Stimulated activated CD8-positive, alpha-beta memory T cell treated with anti-CD3 and anti-CD28 coated beads, Interleukin-4, amount 100 ng/mL, for 1 hour (primary cell): ENCODE measurements at places on chromosomes 4 and X.

DNA sequence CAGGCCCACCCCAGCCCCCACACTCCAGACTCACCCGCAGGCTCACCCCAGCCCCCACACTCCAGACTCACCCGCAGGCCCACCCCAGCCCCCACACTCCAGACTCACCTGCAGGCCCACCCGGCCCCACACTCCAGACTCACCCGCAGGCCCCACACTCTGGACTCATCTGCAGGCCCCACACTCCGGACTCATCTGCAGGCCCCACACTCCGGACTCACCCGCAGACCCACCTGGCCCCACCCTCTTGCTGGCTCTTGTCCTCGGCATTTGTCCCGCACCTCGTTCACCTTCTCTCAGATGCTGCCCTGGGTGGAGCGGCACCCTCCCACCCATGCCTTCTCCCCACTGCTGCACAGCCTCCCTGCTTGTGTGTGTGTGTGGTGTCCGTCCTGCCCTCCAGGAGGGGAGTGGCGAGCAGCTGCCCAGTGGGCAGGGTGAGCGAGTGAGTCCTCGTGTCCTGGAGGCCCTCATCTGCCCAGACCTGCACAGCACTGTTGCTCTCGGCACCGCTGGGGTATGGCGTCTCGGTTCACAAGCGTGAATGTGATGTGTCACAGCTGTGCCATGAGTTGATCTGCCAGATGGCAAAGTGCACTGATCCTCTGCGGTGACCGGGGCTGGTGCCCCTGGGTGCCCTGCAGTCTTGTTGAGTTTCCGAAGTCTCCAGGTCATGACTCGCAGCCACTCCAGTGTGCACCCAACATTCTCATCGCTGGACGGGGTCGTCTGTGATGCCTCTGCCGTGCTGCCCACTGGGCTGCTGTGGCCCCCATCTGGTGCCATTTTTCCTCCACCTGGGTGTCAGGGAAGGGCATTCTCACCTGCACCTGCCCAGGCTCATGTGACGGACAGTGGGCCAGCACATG is 27.7 kb downstream of the MAEA start:
- DNase-seq: no peak

DNA sequence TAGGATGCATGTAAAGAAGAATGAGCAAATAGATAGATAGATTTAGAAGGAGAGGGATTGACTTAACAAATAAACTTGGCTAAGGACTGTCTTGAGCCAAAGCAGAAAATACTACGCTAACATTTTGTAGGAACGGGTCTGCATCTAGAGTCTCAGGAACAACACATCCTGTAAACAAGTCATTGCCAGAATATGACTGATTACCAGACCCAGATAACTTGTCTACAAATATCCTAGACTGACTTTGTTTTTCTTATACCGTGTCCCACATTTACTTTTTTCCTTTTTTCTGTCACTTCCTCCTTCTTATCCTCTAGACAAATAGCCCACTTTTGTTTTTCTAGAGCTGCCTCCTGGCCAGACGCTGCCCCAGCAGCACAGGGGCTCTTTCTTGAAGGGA is 393.6 kb downstream of the PDGFC start:
- no peak for DNase-seq

- no peak for DNase-seq
These were observed 15.0 kb downstream of the C4orf51 start for GRCh38 chr4:145694929-145695328.

- DNase-seq: no peak
These were observed 420 bp downstream of the TSC22D3 start for GRCh38 chrX:107775000-107775733.

DNA sequence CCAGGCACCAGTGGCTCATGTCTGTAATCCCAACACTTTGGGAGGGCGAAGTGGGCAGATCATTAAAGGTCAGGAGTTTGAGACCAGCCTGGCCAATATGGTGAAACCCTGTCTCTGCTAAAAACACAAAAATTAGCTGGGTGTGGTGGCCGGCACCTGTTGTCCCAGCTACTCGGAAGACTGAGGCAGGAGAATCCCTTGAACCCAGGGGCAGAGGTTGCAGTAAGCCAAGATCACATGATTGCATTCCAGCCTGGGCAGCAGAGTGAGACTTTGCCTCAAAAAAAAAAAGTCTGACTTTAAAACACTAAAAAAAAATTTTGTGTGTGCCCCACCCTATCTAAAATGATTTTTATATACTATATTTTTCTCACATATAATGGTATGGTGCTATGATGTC is 26.2 kb upstream of the TMEM192 start:
- no peak for DNase-seq

- no peak for DNase-seq
These were observed 254.7 kb upstream of the AR start for GRCh38 chrX:67289055-67289499.

GRCh38 chrX:133477986-133478385 is 62.7 kb upstream of the GPC4 start:
- DNase-seq: no peak

- DNase-seq: no peak
These were observed 211.5 kb upstream of the MID1 start for GRCh38 chrX:10831716-10832502.

DNA sequence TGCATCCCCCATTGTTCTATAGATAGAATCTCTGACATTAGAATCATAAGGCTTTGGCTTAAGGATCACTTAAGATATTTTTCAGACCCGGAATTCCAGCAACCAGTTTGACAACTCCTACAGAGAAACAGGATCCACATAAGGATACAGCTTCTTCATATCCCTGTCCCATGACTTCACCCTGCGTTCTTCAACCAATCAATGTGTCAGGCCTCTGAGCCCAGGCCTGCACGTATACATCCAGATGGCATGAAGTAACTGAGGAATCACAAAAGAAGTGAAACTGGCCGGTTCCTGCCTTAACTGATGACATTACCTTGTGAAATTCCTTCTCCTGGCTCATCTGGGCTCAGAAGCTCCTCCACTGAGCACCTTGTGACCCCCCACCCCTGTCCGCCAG is 85.1 kb downstream of the MFAP3L start:
- DNase-seq: no peak

GRCh38 chrX:109614951-109615350 is 10.0 kb downstream of the KCNE5 start:
- DNase-seq: no peak

- no peak for DNase-seq
These were observed 53.1 kb downstream of the RASGEF1B start for GRCh38 chr4:81418572-81418971.

DNA sequence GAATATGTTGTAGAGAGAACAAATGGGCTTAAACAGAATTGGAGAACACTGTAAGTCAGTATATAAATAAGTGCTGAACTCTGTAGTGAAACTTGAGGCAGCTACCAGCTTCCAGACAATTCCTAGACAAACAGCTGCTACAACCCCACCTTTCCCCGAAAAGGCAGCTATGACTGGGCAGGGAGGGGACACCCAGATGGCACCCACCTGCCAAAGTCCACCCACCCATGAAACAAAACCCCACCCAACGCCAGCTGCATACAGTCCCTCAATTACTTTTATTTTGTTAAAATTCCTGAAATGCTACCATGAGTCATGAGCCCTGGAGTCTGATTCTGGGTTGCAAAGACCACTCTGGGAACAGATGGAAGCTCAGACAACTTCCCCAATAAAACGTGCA is 24.4 kb downstream of the RELL1 start:
- no peak for DNase-seq

DNA sequence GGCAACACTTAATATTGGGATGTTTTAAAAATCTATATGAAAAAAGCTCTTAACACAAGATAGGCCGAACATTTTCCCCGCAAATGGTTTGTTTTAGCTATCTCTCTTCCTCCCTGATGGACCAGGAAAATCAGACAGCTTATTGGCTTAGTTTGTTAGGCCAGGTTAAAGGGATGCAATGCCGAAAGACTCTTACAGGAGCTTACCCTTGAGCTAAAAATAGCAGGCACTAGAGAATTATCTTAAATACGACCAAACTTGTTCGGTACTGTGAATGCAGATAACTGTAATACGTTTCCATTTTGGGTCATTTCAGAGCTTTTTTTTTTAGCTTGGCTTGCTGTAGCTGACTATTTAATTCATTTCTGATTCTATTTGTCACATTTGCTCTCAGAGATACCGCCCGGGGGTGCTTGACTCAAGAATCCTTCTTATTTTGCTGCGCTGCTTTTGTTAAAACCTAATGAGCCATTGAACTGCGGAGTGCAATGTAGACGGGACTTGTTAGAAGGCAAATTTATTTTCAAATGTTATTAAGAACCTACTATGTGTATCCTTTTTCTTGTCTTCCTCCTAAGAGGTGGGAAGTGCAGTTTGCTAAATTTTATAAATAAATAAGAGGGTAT is 23.3 kb downstream of the PPARGC1A start:
- DNase-seq: no peak

GRCh38 chr4:182825003-182825402 is 92.2 kb downstream of the DCTD start:
- DNase-seq: no peak
